D341Med (cell line): ENCODE measurements at places on chromosomes 3 and 15.

DNA sequence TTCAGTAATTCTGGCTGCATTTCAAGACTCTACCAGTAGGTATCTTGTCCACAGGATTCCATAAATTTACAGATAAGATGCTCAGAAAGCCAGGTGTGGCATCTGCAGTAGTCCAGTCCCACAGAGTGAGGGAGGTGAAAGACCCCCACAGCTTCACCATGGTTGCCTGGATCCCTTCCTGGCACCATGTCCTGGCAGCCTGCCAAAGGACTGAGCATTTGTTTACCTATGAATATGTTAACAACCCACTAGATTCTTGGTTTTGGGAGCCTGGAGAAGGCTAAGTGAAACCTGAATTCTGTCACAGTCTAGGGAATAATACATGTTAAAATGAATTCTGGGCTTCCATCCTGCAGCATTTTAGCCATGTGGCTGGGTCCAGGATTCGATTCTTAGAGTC, 14.9 kb downstream of the CHST2 start:
- no peak for DNase-seq

DNA sequence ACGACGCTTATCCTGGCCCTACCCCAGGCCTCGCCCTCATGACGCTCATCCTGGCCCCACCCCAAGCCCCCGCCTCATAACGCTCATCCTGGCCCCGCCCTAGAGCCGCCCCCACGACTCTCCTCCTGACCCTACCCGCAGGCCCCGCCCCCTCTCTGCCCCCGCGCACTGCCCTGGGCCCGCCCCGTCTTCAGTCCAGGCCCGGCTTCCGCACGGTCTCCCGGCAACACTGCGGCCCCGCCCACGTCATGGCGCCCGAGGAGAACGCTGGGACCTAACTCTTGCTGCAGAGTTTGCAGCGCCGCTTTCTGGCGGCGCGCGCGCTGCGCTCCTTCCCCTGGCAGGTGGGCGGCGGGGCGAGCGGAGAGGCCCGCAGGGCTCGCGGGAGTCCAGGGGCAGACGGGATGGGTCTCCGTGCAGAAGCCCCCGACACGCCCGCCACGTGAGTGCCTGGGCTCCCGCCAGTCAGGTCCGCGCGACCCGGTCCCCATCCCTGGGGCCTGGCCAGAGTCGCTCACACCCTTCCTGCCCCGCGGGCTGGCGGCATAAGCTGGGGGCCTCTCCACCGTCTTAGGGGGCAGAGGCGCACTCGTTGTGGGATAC, 52.5 kb upstream of the ROPN1B start:
- peak; percentile 87 for DNase-seq

DNA sequence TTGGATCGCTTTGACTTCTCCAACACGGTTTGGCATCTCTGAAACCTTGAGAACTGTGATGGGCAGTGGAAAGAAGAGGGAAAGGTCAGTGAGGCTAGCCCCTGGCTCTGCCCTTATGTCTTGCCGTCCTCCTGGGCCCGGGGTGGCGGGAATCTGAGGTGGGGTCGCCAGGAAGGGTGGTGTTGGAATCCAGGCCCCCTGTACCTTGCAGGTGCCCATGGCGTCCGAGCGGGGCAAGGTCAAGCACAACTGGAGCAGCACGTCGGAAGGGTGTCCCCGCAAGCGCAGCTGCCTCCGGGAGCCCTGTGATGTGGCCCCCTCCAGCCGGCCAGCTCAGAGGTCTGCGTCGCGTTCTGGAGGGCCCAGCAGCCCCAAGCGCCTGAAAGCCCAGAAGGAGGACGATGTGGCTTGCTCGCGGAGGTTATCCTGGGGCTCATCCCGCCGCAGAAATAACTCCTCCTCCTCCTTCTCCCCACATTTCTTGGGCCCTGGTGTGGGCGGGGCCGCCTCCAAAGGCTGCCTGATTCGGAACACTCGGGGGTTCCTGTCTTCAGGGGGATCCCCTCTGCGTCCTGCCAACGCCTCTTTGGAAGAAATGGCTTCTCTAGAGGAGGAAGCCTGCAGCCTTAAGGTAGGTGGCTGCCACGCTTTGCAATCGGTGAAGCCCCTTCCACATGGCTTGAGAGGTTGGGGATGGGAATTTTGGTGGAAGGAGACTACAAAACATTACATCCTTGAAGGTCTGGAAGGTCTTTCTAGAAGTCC, 907 bp downstream of the TATDN2 start:
- DNase-seq: peak; percentile 66

- DNase-seq: no peak
These were observed 68.0 kb downstream of the ABHD5 start for GRCh38 chr3:43758592-43759225.

- peak; percentile 61 for DNase-seq
These were observed 61.5 kb upstream of the GRM7 start for GRCh38 chr3:6799264-6799915.

DNA sequence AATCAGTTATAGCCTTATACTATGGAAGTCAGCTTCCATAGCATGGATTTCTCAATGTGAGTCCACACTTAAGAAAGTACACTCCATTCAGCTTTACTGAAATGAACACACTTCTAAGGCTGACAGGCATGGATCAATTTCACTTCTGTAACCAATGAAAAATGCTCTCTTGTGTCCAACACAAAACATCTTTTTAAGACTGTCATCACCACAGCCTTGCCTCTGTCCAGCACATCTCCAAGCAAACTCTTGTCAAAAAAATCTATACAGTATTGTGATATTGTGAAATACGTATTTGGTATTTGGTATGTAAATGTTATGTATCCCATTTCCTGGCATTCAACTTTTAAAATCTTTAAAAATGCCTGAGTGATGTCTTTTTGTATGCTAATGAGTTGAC, 208.7 kb downstream of the RAP2B start:
- DNase-seq: no peak

DNA sequence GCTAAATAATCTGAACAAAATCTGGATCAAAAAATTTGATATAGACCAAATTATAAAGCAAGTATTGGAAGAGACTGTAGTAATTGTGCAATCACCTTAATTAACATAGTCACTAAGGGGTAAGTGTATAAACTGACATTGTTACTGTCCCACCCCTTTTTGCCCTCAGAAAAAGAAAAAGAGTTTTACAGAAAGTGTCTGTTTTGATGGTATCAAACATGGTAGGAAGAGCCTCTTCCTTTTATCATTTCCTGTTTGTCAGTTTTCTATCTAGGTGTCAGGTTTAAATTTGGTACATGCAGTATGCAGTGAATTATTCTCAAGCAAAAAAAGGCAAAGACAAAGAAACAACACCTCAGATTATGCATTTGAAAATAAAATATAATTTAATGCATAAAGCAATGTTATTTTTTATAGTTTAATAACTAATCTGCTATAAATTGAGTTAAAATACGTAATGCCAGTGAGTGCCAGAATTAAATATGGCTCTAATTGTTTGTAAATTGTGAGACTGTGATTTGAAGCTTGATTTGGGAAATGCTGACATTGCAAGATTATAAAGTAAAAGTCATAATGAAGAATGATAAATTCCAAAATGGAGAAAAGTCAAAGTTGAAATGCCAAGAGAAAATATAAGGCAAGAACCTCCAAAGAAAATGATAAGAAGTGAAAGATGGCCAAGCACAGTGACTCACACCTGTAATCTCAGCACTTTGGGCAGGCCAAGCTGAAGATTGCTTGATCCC, 30.3 kb upstream of the CMC1 start:
- no peak for DNase-seq

DNA sequence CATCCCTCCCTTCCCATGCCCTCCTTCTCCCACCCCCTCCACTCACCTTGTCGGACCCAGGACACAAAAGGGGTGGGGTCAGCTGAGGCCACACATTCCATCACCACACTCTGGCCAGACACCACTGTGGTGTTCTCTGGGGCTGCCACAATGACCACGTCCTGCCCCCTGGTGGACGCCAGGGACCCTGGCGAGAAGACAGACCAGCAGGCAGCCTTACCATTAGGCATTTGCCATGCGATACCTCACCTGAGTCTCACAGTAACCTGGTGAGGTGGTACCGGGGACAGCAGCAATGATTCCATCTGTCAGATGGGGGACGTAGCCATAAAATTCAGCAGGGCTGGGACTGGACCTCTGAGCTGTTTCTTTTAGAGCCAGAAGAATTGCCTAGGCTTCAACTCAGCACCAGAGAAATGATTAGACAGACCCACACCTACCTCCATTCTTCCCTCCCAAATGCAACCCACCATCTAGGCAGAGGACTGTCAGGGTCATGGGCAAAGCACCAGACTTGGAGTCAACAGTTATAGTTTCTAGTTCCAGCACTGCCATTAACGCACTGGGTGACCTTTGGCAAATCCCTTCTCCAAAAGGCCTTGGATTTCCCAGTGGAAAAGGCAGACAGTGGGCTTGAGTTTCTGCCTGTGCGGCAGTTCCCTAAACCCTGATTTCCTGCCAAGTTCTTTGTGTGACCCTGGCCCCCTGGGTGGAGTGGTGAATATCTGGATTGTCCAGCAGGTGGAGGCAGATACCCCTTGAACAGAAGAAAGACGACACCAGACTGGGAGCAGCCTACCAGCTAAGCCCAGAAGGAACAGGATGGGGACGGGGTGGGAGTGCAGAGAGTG, 21.8 kb downstream of the IGDCC4 start:
- DNase-seq: peak; percentile 91

GRCh38 chr3:74614107-74614967, at the start of gene CNTN3:
TSS of gene CNTN3 (minus strand) at chr3:74614659. CDS start at chr3:74521112, 93,547 bp downstream.
- DNase-seq: peak; percentile 81

DNA sequence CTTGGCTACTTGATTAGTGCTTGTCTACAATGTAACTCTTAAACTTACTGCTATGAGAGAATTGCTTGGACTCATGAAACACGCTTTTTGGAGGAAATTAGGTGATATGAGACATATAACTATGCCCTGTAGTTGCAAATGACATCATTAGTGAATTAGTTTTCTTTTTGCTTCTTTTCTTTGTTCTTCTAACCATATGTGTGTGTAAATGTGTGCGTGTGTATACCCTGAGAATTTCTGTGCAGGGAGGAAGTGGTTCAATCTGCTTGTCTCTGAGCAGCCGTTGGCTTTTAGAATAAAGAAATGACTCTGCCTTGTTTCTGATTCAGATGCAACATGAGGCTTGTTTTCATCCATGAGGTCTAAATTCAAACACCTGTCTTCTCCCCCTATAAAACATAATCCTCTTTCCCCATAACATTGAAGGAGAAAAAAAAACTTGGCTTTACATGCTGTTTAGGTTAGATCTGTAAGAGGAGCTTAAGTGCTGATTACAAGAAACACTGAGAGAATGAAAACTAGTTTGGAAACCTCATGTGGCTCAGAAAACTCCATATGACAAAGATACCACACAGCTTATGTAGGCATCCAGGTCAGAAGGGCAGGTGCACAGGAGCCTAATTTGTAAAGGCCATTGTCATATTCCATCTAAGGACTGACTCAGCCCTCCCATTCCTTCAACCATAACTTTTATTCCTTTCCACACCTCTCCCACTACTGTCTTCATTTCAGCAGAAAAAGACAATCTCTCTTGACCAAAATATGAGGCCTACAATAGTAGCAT, 30.5 kb upstream of the BLM start:
- no peak for DNase-seq
